NCI-H2171 treated with DMSO at 0.1 percent for 48 hours (cell line): ENCODE measurements at places on chromosomes 2 and 18.

DNA sequence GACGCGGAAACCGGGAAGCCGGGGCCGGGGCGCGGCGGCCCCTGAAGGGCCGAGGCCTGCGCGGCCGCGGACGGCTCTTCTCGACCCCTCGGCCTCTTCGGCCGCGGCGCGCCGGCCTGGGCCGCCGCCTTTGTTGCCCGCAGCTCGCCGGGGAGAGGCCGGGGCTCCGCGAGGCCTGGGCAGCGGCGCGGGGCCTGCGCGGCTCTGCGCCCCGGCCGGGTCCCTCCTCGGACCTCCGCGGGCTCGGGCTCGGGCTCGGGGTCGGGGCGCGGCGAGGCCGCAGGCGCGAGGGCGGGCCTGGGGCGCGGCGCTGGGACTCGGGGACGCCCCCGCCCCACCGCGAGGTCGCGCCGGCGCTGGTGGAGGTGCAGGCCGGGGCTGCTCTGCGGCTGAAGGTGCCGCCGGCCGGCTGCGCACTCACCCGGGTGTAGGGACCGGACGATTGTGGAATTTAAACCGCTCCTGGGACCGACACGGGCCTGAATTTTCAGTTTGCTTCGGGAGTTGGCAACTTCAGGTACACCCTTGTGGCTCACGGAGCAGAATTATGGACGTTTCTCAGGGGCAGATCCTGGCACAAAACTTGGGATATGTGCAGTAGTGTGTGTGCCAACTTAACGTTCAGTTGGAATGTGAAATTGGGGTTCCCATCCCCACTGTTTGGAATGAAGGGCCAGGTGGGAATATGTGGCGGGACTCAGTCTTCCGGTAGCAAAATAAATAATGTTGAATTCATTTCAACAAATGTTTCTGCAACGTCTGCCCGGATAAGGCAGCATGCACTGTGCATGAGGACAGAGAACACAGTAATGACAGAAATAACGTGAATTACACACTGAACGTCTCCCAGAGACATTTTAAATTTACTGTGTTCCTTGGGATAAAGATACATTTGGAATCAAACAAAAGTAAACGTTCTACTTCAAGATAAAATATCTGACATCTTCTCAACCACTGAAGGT is 787 bp downstream of the SOCS6 start:
- DNase-seq, result no peak

DNA sequence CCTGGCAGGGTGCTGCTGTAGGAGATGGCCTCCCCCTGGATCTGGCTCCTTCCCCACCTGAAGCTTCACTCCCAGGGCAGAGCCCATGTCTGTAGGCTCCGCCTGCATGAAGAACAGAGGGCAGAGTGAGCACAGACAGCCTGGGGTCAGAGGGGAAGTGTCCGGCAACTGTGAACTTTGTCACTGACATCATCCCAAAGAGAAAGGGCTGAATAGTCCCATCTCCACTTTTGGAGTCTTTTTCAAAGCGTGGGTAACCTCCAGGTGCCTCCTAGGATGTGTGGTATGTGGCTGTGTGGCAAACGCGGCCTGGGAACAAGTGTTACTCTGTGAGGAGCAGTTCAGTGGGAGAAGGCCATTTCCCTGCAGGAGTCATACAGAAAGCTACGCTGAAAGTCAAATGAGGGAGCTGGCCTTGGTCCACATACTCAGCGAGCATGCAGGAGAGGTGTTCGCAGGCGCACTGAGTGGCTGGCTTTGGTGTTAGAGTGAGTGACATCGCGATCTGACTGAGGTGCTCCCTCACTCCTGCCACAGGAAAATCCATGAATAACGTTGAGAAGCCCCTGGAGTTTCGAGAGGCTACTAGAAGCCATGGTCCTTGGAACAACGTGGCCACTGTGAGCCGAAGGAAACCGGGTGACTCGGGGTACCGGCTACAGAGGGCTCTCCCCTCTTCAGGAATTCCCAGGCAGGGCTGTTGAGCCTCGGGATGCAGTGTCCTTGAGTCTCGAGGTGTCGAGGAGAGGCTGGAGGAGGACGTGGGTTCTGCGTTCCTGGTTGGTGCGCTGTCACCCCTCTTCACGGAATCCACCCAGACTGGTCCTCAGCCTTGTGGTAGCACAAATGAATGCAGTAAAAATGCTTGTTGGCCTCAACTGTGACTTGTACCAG is 54.7 kb downstream of the CABLES1 start:
- no peak for DNase-seq

GRCh38 chr2:123640685-123641335 is 384.3 kb upstream of the CNTNAP5 start:
- DNase-seq, result no peak

- DNase-seq, result no peak
Measured at GRCh38 chr18:45164551-45164950, 450.7 kb upstream of the SLC14A2 start.

DNA sequence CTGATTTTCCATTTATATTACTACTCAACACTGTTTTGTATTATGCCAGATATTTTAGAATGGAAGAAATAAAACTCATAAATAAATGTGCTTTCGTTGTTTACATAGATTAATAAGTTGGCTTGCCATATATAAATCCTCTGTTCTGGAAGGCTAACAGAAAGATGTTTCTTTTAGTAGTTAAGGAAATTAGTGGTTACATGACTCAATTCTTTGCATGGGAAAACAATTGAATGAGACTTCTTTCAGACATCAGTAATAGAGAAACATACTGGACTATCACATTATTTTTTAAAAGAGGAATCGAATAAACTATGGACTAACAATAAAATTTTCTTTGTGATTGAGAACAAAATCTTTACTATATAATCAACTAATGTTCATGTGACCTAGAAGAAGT is 336.5 kb downstream of the KCNS3 start:
- DNase-seq, result no peak

DNA sequence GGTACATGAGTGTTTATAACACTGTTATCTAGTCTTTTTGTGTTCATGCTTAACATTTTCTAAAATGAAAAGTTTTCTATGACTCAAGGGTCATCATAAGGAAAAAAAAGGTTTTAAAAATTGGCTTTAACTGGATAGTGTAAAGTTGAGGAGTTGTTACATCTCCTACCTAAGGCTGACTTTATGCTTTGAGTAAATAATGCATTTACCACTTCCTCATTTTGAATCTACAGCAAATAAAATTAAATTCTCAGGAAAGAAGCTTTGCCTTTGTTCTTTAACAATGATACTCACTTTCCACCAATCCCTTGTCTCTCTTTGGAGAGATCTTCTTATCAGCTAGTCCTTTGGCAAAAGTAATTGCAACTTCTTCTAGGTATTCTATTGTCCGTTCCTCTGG is 29.7 kb downstream of the HADHA start:
- DNase-seq, result no peak

GRCh38 chr2:129794116-129794515 is 185.3 kb upstream of the RAB6C start:
- no peak for DNase-seq
